ENCODE measurements at places on chromosomes 1 and 21.
A peak's percentile ranks its signal among the peaks of the same experiment; 100 is the strongest.

- DNase-seq, result no peak
These were observed 579.6 kb downstream of the USP25 start for GRCh38 chr21:16309250-16309971.

DNA sequence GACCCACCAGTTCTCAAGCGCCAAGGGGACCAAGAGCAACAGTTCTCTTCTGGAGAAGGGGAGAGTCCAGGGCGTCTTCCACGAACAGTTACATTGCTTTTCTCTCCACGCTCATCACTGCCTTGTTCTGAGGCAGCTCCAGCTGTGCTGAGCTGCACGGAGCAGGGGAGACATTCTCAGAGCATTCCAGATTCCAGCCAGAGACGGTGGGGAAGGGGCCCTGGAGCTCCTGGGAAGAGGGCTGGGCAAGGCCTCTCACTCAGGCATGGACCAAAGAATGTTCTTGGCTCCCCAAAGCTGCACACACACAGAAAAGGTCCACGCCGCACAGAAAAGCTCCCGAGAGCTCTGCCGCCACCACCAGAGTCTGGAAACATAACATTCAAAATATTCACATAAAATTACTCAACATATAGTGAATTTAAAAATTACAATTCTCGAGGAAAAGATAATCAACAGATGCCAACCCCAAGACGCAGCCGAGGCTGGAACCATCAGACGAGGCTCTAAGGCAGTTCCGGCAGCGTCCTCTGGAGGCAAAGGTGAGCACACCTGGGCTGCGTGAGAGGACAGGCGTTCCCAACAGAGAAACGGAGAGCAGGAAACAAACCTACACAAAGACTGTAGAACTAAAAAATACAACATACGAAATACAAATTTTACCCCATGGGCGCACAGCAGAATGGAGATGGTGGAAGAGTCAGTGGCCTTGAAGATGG is 40.5 kb downstream of the UBE2G2 start:
- no peak for DNase-seq

DNA sequence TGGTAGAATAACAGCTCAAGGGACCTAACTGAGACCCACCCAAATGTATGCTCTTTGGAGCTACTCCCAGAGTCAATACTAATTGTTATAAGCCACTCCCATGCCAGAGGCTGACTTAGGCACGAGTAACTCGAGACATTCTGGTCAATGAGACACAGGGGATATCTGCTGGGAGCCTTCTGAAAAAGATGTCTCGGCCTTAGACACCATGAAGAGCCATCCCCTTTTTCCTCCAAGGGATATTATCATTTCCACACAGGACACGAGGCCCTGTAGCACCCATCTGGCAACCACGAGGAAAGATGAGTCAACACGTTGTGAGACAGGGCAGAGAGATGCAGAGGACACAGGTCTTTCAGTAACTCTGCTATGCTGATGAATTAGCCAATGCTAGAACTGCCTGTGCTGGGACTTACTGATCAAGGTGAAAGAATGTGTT is 30.7 kb downstream of the ITPKB start:
- DNase-seq, result no peak

DNA sequence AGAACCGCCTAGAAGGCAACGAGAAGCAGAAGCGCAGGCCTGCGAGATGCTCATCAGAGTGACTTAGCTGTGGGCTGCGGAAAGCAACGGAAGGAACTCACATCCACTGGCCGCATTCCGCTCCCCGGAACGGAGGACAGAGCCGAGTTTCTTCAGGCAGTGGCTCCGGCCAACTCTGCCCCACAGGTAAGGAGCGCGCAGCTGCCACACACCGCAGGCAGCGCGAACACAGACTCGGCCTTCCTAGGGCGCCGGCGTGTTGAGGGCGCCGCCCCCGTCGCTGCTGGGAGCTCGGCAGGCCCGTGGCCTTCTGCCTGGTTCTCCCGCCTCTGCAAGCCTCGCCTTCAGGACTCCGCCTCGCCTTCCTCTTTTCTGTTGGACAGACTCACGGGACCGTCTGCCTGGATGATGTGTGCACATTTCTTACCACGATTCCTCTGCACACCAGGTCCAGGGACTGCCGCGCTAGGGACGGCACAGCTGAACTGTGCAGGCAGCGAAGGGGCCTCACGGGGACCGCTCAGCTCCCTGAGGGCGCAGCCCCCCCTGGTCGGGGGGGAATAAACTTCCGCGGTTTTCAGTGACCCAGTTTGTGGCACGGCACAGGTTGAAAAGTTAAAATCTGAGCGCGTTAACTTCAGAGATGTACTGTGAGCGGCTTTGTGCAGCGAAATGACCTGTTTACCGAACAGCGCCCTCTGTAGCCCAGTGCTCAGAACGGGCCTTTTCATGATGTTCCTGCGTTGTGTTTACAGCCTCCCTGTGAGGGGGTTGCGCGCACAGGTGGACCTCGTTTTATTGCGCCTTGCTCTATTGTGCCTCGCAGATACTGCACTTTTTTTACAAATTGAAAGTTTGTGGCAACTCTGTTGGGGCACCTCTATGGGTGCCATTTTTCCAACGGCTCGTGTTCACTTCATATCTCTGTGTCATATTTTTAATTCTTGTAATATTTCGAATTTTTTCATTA is 15.8 kb downstream of the TCP10L start:
- DNase-seq, result peak; percentile 72

GRCh38 chr1:100249155-100249536 is 488 bp downstream of the DBT start:
- no peak for DNase-seq

DNA sequence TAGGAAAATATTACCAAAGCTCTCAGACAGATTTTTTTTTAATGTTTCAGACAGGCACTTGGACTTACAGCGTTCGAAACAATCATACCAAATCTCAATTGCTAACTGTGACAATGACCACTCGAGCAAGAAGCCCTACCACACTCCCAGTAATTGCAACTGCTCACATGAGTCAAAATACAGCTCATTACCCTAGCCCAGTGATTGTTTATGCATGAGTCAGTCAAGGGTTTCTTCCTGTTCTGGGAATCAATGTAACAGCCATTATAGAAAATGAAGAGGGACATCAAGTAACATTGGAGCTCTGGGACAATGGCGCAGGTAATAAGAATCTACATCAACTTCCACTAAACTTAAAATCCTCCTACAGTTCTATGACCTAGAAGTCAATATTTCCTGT is 56.1 kb upstream of the SH3GLB1 start:
- DNase-seq, result peak; percentile 72

DNA sequence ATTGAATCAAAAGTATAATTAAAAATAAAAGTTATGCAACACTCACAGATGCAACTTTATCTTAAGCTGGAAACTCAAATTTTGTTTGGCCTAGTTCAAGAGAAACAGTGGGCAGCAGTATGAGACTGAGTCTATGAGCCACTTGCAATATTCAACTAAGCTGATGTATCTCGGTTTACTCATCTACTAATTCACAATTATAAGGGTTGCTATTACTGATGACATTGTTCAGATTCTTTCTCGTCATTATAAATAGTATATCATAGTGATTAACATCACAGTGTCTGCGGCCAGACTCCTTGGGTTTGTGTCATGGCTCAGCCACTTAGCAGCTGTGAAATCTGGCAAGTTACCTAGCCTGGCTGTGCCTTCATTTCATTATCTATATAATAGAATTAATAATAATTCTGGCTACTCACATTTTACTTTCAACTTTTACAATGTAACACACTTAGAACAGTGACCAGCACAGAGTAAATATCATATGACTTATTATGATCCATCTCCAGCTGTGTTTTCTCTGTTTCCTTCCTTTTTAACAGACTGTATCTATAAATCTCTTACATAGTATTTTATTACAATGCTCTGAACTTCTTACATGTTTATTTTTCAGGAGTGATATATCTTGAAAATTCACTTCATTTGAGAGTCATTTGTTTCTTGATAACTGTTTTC is 194.3 kb upstream of the RGS18 start:
- DNase-seq, result no peak

DNA sequence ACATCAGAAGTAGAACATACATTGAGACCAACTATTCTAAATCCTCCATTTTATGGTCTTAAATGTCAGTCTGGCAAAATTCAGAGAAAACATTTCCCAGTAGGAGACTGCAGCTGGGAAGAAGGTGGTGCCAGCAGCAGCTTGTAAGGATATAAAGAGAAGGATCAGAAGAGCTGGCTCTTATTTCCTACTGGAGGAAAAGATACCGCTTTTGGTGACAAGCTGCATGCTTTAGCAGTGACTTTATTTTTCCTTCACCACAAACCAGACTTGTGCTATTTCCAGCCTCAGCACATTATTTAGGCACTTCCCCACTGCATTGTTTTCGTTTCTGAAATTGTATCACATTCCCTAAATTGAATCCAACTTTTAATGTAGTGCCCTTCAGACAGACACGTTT is 28.4 kb downstream of the RNF11 start:
- DNase-seq, result no peak

Data from NCI-H510A (cell line).